ENCODE measurements at places on chromosomes 2 and 18. TPM values are rescaled to one million over a fixed set of nuclear protein-coding genes. Genes with fewer than 3 reads are reported as not detected.

Gene DCTN1
- 113 TPM for total RNA-seq

Gene MALT1
- total RNA-seq = 33.0 TPM

Gene GALNT14
- total RNA-seq = 4.6 TPM

Gene TUBB8B
- not detected for total RNA-seq

Gene SPC25
- total RNA-seq = 3.5 TPM

Gene CYP26B1
- 16.9 TPM for total RNA-seq

Gene THSD7B
- not detected for total RNA-seq

Gene AFF3
- 1.0 TPM for total RNA-seq

Data from MCF 10A (cell line).